ENCODE measurements at places on chromosomes 3 and 15.

DNA sequence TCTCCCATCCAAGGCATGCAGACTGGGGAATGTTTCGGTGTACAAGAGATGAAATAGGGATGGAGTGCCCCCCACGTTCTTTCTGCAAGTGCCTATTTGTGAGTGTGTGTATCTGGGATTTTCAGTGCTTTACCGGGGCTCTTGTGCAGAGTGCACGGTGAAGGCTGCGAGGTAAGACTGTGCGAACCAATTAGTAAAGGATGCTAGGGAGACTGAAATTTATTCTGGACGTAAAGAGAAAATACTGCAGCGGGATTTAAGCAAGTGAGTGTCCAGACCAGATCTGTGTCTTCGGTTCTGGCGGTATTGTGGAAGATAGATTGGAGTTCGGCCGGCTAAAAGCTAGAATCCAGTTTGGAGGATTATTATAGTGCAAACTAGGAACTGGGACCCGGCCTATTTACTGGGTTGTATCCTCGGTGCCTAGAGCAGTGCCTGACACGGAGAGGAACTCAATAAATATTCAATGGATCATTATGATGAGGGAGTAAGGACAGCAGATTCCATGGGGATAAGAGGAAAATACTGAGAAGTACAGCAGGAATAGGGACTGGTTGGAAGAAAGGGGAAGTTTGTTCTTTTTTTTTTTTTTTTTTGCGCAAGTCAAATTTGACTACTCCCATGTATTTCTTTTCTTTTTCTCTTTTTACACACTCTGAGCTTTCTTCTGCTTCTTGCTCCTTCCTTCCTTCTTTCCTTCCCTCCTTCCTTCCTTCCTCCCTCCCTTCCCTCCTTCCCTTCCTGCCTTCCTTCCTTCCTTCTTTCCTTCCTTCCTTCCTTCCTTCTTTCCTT, 580 bp upstream of the MAGEF1 start:
- DNase-seq: no peak

DNA sequence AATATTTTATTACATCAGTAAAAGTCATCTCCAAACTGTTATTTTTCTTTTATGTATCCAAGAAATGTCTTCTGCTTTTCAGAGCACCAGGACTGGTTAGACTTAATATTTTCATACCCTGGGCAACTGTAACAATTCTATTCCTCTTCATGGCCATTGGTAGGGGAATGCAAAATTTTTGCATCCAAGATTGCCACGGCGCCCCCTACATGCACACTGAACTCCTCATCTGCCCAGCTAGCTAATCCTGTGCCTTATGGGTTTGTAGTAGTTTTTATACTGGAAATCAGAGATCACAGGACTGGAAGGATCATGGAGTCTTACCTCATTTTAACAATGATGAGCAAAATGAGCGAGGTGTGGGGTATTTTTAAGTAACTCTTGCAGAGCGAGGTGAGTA, 74.2 kb downstream of the CRTC3 start:
- DNase-seq: peak; percentile 31

DNA sequence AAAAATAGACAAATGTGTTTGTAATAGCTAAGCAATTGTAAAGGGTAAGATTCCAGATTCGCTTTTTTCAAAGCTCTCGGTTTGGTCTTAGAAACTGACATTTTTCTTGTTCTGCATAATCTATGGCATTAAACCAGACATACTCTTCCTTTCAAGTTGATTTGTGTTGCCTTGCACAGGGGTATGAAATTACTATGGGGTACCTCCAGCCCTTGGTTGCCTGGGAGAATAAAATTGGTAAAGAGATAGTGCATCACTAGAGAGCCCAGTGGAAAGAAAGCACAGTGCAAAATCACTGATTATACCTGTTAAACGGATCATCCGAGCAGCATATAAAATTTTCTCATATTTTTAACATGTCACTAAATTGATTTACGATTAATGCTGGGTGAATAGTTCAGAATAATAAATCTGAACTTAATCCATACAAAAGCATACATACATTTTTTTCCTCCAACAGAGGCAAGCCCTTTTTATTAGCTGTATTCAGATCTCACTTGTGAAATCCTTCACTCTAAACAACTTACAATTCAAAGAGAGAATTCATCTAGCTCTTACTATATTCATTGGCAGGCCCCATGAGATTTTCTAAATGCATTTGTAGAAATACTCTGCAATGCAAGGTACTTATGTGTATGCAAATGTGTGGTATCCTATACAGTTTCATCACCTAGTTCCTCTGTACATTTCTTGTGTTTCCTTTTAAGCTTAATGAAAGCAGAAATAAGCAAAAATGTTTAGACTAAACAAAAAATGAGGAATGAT, 224.4 kb downstream of the ROBO1 start:
- no peak for DNase-seq

- DNase-seq: no peak
Observed at GRCh38 chr3:23700616-23701015, 105.1 kb upstream of the UBE2E1 start.

DNA sequence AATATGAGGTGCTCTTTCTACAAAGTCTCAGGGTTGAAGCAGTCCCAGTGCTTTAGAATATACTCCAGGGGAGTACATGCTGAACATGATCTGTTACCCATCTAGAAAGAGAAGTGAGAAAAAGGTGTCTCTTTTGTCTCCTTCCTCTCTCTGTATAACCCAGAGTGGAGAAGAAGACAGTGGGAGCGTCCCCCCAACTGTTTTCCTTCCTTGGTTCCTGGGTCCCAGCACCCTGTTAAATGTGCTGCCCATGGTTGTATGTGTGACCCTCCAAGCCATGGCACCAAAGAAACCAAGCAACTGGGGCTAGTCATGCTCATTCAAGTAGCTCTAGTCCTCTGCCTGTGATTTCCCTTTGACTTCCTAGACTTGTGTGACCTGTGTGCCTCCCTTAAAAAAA, 683.7 kb downstream of the TBL1XR1 start:
- DNase-seq: no peak

GRCh38 chr15:99707473-99708270, 25.6 kb downstream of the LYSMD4 start:
- DNase-seq: no peak

DNA sequence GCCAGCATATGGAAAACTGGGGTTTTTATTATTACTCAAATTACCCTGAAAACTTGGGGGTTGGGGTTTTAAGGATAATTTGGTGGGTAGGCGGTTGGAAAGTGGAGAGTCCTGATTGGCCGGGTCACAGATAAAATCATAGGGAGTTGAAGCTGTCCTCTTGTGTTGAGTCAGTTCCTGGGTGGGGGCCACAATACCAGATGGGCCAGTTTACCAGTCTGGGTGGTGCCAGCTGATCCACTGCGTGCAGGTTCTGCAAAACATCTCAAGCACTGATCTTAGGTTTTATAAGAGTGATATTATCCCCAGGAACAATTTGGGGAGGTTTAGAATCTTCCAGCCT, 4.9 kb upstream of the ZNF662 start:
- no peak for DNase-seq
